ENCODE measurements at places on chromosomes 3 and 15.

- DNase-seq, result peak; percentile 86
Measured at GRCh38 chr3:40516201-40516600, 8.6 kb upstream of the ZNF621 start.

GRCh38 chr3:23519314-23520208 is 286.2 kb upstream of the UBE2E1 start:
- no peak for DNase-seq

DNA sequence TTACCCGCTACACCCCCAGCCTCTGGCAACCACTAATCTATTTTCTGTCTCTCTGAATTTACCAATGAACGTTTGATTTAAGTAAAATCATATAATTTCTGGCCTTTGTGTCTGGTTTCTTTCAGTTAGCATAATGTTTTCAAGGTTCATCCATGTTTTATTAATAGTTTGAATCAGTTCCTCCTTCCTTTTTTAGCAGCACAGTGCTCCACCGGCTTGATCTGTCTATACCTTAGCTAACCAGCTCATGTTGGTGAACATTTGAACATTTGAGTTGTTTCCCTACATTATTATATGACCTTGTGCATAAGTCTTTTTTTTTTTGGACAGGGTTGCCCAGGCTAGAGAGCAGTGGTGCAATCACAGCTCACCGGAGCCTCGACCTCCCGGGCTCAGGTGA is 33.3 kb downstream of the PDE8A start:
- no peak for DNase-seq

GRCh38 chr15:75349851-75350588 is 3.2 kb downstream of the NEIL1 start:
- DNase-seq, result no peak

DNA sequence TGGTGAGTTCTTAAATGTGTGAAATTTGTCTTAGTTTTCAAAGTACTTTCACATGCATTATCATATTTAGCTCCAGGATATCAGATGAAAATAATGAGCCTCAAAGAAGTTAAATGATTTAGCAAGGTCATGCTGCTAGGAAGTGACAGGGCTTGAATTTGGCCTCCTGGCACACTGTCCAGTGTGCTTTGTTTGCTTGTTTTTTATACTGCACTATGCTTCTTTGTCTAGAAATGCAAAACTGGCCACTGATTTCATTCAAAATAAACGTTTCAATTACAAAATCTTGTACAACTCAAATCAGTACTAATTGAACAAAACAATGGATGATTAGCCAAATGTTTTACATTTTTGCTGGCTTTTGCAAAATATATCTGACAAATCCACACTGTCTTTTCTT is 583.3 kb upstream of the CBLB start:
- no peak for DNase-seq

GRCh38 chr15:80780416-80781221 is 1.4 kb downstream of the CEMIP start:
- peak; percentile 61 for DNase-seq

DNA sequence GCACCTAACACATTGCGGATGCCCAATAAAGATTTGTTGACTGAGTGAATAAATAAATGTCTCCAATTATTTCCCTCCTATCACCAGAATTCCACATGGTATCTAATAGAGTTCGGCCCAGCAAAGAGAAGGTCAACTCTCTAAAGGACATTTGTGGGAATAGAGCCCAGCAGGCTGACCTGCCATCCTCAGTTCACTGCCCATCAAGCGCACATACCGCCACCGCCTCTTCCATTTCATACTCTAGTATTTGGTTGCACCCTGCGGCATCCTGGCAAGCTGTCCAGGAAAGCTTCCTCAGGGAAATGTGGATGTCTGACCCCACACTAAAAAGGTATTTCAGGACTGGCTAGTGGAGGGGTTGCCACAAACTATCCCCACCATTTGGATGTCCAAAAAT is 29.8 kb upstream of the DLG1 start:
- no peak for DNase-seq

GRCh38 chr3:141306922-141307321 is 61.4 kb upstream of the ZBTB38 start:
- no peak for DNase-seq

- DNase-seq, result peak; percentile 32
Measured at GRCh38 chr3:55014081-55014480, 86.2 kb upstream of the LRTM1 start.

GRCh38 chr3:167783781-167784180 is 48.3 kb downstream of the SERPINI1 start:
- DNase-seq, result no peak

DNA sequence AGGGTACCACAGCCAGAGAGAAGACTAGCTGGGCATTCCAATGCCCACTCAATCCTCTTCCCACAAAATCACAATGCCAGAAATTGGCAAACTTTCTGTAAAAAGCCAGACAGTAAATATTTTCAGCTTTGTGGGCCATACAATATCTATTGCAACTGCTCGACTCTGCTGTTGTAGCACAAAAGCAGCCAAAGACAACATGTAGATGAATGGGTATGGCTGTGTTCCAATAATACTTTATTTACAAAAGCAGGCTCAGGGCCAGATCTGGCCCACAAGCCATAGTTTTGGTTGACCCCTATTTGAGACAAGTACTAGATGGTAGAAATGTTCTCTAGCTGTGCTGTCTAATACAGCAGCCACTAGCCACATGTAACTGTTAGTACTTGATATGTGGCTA is 330.9 kb downstream of the ERC2 start:
- peak; percentile 48 for DNase-seq

DNA sequence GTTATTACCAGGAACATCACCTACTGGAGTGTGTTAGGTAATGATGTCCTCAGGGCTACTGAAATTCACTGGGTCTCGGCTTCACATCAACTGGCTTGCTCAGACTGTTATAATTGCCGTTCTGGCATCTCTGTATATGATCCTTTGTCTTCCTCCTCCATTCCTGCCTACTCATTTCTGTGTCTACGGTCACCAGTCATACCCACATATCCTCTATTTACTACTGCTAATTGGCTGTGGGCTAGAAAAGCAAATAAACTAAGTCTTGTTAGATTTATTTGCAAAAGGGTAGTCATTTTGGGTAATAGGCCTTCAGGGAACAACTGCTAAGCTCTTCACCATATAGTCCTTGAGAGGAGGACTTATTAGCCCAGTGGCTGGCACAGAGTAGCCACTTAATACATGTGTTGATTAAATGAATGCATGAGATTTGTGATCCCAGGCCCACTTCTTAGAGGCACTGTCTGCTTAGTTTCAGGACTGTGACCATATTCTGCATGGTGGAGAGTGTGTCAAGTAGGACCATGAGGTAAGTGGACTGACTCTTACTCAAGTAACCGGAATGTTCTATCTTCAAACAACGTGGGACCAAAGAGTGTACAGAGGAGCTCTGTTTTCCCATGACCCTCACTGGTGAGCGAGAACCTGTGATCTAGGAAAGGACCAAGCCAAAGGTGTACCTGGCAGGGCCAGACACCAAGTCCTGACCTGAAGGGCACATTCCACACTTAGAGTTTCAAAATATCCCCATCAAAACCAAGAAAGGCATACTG is 13.2 kb downstream of the ZDHHC3 start:
- no peak for DNase-seq

GRCh38 chr3:156711113-156711512 is 36.7 kb downstream of the TIPARP start:
- no peak for DNase-seq
